ENCODE measurements at places on chromosomes 5 and 9.

- no peak for DNase-seq
Measured at GRCh38 chr9:124863371-124863871, 1.5 kb downstream of the ARPC5L start.

DNA sequence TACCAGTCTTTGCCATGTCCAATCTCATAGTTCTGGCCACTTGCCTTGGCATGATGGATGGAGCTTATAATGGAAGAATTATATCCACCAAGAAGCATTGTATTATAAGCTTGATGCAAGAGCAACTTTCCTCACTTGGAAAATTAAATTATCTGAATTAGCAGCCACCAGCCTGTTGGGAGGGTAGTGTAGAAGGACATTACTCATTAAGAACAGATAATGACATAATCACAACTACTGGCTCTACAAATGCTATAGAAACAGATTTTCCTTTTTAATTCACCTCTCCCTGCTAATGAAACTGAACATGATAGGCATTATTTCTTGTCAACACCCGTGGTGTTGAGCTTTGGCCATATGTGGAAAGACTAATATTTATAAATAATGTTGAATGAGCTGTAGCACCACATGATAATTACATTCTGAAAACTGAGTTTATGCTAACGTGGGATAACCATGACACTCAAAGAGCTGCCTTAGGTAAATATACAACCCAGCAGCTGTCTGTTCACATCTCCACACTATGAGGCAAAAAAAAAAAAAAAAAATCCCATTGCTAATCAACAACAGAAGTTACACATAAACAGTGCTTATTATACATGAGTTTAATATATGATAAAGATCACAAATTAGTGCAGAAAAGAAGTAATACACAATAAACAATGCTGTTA lies 48.1 kb upstream of the NR4A3 start:
- no peak for DNase-seq

GRCh38 chr5:147479444-147479843 lies 30.4 kb downstream of the DPYSL3 start:
- DNase-seq: no peak

DNA sequence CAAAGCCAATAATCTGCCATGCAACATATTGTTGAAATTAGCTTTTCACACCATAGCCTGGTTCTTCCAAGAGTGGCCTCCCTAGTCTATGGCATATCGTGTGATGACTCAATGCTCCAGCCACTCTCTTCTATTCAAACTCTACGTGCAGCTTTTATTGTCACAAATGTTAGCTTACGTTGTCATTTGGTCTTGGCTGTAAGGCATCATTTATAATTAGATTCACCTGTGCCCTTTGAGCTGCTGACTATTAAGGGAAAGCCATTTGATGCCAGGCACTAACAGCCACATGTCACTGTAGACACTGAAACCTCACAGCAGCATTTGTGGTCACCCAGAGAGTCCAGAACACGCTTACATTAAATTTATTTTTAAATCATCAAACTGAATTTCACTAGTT lies 66.8 kb downstream of the APBA1 start:
- no peak for DNase-seq

DNA sequence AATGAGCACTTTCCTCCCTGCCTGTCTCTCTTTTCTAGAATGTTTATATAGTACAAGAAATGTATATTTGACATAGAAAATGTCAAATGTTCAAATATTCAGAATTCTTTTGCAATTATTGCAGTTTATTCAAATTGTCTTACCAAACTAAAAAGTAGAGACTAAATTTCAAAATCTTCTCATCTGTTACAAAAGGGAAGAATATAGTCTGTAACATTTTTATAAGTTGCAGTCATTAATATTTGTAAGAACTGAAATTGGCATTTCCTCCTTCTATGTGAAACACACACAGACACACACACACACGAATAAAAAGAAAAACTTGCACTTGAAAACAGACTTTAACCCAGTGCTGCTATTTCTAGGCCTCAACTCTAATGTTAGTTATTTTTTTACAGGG lies 56.4 kb downstream of the NR3C1 start:
- no peak for DNase-seq

Data from memory B cell (primary cell).